NCI-H1694 treated with DMSO at 0.1 percent for 48 hours (cell line): ENCODE measurements at places on chromosomes 3 and 15.
A peak's percentile ranks its signal among the peaks of the same experiment; 100 is the strongest.

DNA sequence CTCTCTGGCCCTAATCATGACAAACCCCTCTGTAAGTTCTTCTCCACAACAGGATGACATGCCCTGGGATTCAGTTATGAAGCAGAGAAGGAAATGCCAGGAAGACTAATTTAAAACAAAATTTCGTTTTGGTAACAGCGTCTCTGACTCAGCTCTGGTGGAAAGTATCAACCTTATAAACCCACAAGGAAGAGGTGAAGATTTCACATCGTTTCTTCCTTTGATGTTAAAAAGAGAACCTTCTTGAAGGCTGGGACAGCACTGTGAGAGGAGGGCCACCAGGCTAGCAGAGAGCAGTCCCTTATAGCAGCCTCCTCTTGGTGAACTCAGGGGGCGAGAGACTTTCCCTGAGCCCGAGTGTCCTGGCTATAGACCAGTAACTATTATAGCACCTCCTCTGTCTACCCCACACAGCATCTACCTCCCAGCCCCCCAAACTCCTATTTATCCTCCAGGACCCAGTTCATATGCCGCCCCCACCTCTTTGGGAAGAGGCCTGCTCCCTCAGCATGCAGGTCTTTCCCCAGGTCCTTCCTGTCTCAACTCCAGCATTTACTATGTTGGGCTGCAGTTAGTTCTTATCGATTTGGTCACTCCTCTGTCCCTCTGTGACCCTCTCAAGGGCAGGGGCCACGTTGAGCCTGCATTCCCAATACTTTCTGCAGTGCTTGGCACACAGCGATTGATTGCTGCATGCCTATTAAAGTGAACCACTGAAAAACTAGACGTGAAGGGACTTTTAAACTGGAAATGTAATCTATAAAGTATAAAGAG, 321.5 kb upstream of the ICE2 start:
- DNase-seq = no peak

GRCh38 chr15:91061997-91062396, 38.1 kb upstream of the SV2B start:
- DNase-seq = no peak

- no peak for DNase-seq
These were observed 117.3 kb upstream of the SLC24A5 start for GRCh38 chr15:48003441-48003840.

- no peak for DNase-seq
These were observed 13.6 kb downstream of the IGDCC4 start for GRCh38 chr15:65409036-65409631.

- peak; percentile 45 for DNase-seq
These were observed 14.9 kb downstream of the CHST2 start for GRCh38 chr3:143134471-143134870.

GRCh38 chr15:100042558-100042957, 299.2 kb downstream of the ADAMTS17 start:
- DNase-seq = no peak

DNA sequence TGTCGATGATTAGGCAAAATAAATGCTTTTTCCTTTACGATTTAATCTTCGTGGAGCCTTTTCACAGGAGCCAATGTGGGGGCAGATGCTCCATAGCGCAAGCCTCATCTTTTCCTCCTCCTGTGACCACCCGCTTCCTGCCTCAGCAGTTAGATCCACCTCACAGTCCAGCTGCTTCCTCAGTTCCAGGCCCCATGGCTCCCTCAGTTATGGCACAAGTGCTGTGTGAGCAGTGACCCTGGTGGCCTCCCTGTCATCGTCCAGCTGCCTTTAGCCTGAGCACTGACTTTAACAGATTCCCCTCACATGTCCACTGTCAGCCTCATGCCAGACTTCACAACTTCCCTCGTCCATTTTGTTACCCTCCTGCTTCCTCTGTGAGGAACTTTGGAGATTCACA, 424.6 kb upstream of the GBE1 start:
- DNase-seq = no peak

- DNase-seq = no peak
These were observed 5.6 kb upstream of the ASB14 start for GRCh38 chr3:57298041-57298440.

DNA sequence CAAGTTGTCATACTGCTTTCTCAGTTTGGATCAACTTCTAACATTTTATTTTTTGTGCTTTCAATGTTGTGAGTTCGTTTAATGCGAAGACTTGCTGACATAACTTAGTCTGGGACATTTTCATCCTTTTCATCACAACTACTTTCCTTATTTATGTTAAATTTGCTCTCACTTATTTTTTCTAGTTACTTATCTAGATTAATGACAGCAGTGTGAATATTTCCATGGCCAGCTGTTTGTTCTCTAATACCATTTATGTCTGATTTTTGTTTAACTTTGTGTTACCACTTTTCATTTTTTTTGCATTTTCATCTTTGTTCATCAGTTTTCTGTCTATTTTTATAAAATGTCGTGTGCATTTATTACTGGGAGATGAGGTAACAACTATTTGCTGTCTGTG, 6.2 kb downstream of the SLC25A26 start:
- DNase-seq = no peak

DNA sequence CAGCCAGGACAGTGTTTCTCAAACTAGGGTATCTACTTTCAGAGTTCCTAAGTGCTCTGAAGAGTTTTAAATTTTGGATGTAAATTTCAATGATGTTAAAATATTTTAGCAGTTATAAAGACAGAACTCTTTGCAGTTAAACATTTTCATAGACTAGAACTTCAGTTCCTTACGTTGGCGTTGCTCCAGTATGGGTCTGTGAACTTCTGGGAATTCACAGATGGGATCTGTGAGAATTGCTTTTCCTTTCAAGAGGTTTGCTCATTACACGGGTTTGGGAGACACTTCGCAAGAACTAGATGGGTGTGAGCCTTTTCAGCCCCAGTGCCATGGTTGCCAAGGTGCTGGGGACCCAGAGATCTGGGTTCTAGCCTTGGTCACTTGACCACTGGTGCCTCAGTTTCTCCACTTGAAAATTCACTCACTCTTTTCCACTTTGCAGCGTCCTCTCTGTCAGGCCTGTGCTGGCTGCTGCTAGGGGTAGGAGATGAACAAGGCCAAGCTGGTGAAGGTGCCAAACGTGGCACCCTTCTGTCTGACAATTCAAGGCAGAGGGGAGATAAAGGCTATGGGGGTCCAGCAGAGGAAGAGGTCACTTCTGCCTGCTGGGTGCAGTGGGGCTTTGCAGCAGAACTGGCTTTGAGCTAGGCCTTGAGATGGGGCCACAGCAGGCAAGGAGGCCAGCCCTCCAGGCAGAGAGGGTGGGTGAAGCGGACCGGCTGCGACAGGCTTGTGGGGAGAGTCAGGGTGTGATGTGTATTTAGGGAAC, 48.1 kb downstream of the EPHB3 start:
- no peak for DNase-seq

GRCh38 chr3:87227835-87228144, 681 bp downstream of the CHMP2B start:
- DNase-seq = no peak

DNA sequence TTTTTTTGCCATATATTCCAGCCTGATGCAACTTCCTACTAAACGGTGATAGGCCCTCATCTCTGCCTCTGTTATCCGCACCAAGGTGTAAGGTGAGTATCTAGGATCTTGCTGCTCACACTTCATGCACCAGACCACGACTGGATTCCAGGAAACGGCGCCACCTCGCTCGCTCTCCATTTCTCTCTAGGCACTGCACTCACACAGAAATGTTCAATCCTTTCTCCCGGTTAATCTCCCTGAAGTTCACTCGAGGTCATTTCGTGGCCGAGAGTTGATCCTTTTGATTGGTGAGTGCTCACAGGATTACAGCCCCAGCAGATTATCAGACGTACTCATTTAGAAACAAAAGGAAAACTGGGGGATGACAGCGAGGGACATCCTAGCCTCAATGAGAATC, 28.1 kb downstream of the MCF2L2 start:
- no peak for DNase-seq

DNA sequence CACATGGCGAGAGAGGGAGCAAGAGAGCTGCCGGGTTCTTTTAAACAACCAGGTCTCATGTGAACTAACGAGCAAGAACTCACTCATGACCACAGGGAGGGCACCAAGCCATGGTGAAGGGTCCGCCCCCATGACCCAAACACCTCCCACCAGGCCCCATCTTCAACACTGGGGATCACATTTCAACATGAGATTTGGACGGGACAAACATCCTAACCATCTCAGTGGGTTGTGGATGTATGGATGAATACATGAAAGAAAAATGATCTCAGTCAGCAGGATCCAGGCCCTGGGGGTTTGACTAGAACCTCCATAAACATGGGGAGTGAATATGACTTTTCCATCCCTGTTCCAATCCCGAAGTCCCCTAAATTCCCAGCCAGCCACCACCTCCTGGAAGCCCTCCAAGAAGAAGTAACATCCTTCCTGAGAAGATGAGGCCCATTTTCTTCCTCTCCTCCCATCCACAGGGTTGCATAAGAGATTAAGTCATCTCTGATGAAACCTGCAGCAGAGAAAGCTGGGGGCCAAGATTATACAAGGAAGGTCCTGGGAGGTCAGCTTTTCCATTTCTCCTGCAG, 9.5 kb downstream of the CAV3 start:
- no peak for DNase-seq

GRCh38 chr15:53747501-53748068, 11.9 kb downstream of the WDR72 start:
- DNase-seq = no peak

DNA sequence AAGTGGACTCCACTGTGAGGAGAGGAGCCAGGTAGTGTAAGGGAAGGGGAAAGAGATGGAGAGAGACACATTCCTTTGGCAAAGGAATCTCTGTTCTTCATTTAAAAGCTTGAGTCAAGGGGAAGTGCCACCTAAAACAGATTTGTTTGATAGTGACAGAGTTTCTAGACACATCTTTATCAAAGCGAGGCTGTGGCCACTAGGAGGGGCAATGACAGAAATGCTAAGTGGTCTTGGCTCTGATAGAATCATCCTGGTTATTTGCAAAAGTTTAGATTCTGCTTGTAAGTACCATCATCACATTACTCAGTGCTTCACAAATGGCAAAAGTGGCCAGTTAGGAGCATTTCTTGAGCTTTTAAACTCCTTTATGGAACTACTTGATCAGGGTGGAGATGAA, 261.4 kb downstream of the CNTN3 start:
- no peak for DNase-seq

- DNase-seq = no peak
These were observed 32.7 kb downstream of the UBXN7 start for GRCh38 chr3:196399485-196399945.

DNA sequence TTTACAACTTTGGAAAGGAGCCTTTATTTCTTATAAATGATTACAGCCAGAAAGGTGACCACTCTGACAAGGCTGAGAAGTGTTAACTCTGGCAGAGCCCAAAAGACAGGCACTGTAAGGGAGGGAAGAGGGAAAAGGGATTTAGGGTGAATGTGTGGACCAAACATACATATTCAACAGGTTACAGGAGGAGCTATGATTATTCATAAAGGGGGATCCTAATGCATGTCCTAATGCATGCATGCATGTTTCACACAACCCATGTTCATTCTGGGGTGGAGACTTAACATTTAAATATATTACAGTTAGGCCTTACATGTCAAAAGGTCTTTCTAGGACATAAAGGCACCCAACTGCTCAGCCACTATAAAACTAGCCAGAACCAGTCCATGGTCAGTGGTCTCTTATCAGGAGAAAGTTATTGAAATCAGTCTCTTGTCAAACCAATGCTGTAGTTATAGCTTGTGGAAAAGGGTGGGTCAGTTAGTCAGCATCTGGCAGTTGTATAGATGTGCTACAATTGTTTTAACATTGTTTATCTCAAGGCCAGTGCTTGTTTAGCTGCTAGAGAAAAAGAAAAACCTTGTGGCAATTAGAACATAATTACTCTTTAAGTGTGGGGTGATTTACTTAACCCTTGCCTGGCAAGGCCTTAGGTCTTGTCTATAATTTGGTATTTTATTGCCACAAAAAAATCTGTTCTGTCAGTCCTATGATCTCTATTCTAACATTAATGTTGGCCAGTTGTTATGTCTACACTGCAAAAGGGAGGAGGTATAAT, 77.5 kb downstream of the RAD18 start:
- no peak for DNase-seq

DNA sequence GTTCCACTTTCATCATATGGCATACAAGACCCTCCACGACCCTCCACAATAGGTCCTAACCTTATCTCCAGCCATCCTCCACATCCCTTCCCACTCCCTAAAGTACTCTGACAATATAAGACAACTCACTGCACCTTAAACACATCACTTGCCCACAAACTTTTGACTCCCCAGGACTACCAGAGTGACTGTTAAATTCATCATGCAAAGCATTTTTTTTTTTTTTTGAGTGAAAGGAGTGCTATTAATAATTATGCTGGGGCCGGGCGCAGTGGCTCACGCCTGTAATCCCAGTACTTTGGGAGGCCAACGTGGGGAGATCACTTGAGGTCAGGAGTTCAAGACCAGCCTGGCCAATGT, 55.8 kb downstream of the OSBPL10 start:
- DNase-seq = no peak

- DNase-seq = no peak
These were observed 8.3 kb downstream of the ARL14 start for GRCh38 chr3:160685144-160685766.

DNA sequence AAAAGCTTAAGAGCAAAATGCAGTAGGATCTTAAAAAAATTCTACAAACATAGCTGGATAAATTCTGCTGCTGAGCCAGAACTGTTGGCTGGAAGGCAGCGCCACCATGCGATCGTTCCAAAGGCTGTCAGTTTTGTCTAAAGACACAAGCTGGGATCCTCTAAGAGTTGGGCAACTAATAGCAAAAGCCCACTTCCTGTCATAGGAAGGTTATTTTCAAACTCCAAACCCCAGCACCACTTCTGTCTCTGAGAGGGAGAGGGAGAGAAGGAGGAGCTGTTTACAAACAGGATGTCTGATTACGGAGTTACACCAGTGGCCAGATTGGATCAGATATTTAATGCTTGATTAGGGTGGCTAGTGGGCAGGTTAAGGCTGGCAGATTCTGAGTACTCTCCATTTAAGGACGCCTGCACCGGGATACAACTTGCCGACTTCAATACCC, 44.0 kb downstream of the EIF4E3 start:
- DNase-seq = peak; percentile 5

- no peak for DNase-seq
These were observed 5.4 kb downstream of the CRABP1 start for GRCh38 chr15:78345396-78346125.

GRCh38 chr3:18208856-18209255, 216.3 kb downstream of the SATB1 start:
- DNase-seq = no peak

GRCh38 chr3:26084629-26085028, 294.7 kb downstream of the OXSM start:
- DNase-seq = no peak

DNA sequence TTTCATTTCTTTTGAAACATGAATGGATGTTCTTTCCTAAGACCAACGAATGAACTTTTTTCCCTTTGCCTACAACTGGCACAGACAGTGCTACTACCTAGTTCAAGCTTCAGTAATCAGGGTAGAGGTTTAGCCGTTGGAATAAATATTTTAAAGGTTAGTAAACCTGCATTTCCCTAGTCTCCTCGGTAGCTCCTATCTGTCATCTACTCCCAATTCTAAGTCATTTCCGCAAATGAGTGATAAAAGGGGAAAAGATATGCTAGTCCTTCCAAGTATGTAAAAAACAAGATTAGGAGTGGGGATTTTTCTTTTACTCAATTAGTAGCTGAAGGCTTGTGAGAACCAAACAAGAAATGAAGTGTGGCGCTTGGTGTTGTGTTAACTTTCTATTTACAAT, 15.2 kb downstream of the SLTM start:
- DNase-seq = no peak
